ENCODE measurements at places on chromosomes 5 and 9.

DNA sequence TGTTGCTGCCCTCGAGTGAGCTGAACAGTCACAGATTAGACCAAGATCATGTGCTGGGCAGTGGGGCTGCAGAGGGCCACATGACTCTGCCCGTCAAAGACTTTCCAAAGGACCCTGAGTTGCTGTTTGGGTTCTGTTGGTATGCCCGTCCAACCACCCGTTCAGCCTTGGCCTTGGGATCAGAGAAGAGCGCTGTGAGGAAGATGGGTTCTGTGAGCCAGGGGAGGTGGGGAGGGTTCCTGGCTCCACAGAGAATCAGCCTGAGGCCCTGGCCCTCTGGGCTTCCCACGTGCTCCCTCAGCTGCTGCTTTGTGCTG is 72.6 kb downstream of the RGS3 start:
- no peak for DNase-seq

DNA sequence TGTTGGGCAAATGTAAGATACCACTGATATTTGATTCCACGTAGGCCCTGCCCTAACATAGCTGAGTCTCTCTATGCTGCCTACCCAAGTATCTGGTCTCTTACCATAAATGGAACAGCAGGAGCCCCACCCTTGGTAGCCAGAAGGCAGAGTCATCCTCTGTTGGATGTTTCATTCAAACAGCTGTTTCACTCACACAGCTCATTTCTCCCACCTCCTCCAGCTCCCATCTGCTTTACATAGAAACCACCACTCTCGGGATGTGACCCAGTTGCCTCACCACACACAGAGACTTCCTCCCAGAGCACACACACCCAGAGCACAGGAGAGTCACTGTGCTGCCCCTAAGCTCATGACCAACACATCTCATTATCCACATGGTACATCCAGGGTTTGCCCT is 165.3 kb downstream of the TMEM167A start:
- DNase-seq = no peak

- DNase-seq = peak; percentile 25
These were observed 17.9 kb upstream of the POC5 start for GRCh38 chr5:75734913-75735789.

GRCh38 chr5:157713830-157714595 is 17.2 kb upstream of the THG1L start:
- no peak for DNase-seq

GRCh38 chr5:36778336-36778735 is 98.2 kb upstream of the NIPBL start:
- no peak for DNase-seq

GRCh38 chr9:97502222-97502983 is 937 bp downstream of the TMOD1 start:
- peak; percentile 12 for DNase-seq

GRCh38 chr5:174617285-174617684 is 107.1 kb upstream of the MSX2 start:
- no peak for DNase-seq

DNA sequence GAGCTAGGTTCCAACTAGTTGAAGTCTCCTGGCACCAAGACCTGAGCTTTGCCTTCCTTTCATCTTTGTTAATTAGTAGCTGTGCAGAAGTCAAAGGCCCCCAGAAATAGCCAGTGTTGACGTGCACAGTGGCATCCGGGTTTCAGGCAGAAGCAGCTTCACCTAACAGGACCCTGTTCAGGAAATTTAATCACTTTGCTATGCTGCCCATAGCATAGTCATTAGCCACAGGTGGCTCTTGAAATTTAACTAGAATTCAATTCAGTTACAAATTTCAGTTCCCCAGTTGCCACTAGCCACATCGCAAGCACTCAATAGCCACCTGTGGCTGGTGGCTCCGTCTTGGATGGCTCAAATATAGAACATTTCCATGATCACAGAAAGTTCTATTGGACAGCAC is 179.1 kb downstream of the GOLPH3 start:
- DNase-seq = no peak

- DNase-seq = peak; percentile 2
These were observed at the start of gene PCDHGA1 for GRCh38 chr5:141330299-141331080. PCDHGA1 (plus strand) TSS chr5:141330514.

DNA sequence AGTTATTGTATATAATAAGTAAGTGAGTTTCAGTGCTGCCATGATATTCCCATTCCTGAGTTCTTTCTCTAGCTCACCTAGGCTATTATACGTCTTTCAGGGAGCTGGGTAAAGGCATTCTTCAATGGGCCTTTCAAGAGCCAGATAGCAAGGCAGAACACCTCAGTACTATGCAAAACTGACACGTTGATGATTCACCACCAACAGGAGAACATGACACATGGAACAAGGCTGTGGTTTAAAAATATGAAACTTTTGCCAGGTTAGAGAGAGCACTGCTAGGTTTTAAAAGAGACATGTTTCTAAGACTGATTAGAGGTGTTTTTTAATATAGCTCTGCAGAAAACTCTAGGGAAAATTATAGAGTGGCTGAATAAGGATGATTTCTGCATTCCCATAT is 95.9 kb downstream of the UGCG start:
- DNase-seq = no peak

DNA sequence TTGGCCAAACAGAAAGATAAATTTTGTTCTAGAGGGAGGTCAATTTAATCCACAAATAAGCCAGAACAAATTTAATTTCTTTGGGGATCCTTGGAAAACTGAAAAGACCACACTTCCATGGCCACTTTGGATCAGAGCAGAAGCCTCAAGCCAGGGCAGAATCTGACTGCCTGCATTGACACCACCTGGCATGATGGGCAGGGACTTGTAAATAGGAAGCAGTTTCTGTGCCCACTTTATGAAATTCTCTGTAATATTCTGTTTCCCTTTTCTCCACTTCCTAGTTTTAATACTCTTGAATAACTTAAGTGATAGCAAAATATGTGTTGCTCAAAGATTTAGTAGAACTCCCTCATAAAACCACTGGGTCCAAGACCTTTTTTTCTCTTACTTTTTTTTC is 6.7 kb upstream of the TMEM252 start:
- DNase-seq = no peak

- no peak for DNase-seq
These were observed 37.9 kb downstream of the TNFAIP8 start for GRCh38 chr5:119393746-119394145.

All from muscle of leg (tissue), 16 donors.